NCI-H2081 treated with DMSO at 0.1 percent for 48 hours (cell line): ENCODE measurements at places on chromosomes 2 and 18.

DNA sequence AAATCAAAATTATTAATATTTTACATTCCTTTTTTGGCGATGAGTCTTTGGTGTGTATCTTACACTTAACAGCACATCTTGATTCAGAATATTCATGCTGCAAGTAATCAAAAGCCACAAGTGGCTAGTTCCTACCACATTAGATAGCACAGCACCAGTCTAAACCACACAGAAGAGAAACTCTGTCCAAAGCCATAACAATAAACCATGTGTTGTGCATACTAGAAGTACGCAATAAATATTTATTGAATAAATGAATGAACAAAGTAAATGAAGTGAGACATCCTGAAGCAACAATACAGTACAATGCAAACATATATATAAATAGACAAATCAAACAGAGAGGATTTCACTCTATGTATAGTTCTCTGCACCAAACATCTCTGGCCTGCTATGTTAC is 287.3 kb downstream of the EXOC6B start:
- DNase-seq, result no peak

DNA sequence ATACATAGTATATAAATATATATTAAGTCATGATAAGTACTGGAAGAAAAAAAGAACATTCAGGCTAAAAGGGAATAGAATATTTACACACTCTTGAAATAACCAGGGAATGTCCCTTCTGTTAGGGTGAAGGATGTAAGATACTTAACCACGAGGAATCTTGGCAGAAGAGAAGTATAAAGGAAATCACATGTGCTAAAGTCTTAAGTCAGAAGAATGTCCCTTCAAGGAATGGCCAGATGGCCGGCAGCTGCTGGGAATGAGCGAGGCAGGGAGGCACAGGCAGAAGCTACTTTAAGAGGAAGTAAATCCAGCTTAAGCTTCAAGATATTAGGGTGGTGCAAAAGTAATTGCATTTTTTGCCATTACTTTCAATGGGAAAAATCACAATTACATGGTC is 5.5 kb downstream of the CCDC102B start:
- no peak for DNase-seq

GRCh38 chr2:109450574-109451273 is 163.0 kb downstream of the SEPTIN10 start:
- DNase-seq, result no peak

DNA sequence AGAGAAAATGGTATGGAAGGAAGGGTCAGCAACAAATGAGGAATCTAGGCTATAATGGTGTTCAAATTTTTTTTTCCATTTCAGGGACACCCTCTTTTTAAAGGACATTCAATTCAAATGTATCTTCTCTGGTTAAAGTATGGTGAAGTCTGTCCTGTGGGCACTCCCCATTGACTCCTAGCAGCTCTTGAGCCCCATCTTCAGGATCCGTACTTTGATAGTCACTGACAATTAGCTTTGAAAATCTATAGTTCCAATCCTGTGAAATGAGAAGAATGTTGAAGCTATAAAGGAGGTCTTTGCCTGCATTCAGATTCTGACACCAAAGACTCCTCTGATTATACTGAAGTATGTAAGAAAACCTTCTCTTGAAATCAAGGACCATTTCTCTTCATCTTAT is 43.3 kb downstream of the KCNH7 start:
- DNase-seq, result no peak

GRCh38 chr2:207810200-207810788 is 40.6 kb upstream of the FZD5 start:
- no peak for DNase-seq

DNA sequence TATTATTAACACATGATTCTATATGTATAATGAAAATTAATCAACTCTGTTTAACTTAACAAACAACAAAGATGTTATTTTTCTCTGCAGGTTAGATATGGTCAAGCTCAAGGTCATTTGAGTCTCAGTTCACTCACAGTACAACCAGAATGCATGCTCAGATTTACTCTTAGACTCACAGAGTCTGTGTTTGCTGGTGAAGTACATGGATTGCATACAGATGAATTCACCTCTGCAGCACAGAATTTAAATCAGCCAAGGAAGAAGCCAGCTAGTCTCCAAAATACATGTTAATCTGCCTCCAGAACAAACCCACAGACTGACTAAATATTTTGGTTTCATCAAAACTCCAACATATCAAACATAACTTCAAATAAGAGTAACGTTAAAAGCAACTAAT is 424.5 kb downstream of the RAD51AP2 start:
- DNase-seq, result no peak
